H1 (cell line): ENCODE measurements at places on chromosomes 12 and 14. TPM values are rescaled to one million over a fixed set of nuclear protein-coding genes. Genes with fewer than 3 reads are reported as not detected.

The TCL1B gene
- 7.5 and 9.6 TPM in 2 replicates for total RNA-seq

The CIDEB gene
- not detected in 2 replicates for total RNA-seq

The KRT1 gene
- total RNA-seq: not detected in 2 replicates

The SMOC1 gene
- 1.6 and 2.4 TPM in 2 replicates for total RNA-seq

The TRHDE gene
- 5.0 and 5.5 TPM in 2 replicates for total RNA-seq

The PRIMA1 gene
- 3.9 and 4.5 TPM in 2 replicates for total RNA-seq

The CLEC2B gene
- total RNA-seq: not detected in 2 replicates

The KERA gene
- total RNA-seq: not detected in 2 replicates

DNA sequence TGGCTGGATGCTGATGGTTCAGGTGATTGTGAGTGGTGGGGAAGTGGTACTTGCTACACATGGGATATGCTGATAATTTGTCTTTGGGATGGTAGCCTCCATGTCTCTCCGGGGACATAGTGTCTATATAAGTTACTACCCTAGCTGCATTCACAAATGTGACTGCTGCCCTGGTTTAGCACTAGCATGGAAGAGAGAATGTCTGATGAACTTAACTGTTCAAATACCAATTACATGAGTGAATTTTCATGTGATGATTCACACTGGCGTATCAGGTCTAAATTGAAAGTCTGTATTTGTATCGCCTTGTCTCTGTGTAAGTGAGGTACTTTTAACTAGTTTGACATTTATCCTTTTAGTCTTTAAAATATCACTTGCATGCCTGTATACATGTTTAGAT lies 34.4 kb downstream of the ATF7IP start:
- no peak for DNase-seq

DNA sequence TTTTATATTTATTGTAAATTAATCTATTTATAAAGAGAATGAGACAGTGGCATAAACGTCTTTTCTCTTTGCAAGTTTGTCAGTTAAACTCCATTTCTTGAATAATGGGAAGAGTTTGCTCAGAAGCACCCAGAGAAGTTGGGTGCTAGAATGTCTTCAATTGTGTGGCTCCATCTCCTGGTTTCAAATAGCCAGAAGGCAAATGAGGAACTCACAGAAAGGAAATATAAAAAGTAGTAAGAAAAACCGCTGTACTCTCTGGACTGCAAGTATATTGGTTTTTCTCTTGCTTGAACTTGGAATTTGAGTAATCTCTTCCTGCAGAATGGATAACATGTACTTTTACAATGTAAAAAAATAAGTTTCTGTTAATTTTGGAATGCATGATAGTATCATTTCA lies 217.5 kb downstream of the DPY19L2 start:
- DNase-seq: no peak

- DNase-seq: peak; percentile 91
These were observed 114.3 kb downstream of the KSR2 start for GRCh38 chr12:117854339-117855012.

DNA sequence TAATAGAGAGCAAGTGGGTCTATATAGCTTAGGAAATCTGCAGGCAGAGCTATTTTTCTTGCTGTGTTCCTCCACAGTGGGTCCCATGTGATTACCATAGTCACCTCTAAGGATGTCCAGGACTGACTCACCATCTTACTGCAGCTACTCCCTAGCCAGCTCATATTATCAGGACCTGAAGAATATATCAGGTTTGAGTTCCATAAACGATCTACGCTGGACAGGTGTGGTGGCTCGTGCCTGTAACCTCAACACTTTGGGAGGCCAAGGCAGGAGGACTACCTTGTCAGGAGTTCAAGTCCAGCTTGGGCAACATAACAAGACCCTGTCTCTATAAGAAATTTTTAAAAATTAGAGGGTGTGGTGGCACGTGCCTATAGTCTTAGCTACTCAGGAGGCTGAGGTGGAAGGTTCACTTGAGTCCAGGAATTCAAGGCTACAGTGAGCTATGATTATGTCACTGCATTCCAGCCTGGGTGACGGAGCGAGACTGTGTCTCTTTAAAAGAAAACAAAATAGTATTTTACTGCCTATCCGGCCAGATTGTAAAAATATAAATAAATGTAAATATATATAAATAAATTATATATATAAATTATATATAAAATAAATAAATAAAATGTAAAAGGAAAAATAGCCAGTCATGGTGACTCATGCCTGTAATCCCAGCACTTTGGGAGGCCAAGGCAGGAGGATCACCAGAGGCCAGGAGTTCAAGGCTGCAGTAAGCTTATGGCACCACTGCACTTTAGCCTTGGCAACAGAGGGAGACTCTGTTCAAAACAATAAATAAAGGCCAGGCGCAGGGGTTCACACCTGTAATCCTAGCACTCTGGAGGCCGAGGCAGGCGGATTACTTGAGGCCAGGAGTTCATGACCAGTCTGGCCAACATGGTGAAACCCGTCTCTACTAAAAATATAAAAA lies 6.9 kb upstream of the SPRYD4 start:
- DNase-seq: no peak

DNA sequence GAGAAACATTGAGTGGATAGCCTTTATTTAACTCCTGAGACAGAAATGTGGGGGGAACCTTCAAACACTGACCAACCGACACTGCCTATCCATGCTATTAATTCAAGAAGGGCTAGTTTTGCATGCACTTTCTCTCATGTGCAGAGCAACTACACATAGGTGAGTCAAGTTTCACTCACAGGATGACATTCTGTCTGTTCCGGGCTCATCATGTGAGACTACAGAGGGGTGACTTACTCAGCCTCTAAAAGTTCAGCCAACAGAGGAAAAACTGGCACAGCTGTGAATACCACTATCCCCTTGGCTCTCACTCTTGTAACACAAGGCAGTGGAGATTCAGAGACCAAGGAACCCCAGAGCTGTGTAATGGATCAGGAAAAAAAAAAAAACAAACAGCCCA lies 13.3 kb downstream of the BEST3 start:
- no peak for DNase-seq

- DNase-seq: no peak
These were observed 194.5 kb downstream of the TSPAN9 start for GRCh38 chr12:3271639-3272038.

DNA sequence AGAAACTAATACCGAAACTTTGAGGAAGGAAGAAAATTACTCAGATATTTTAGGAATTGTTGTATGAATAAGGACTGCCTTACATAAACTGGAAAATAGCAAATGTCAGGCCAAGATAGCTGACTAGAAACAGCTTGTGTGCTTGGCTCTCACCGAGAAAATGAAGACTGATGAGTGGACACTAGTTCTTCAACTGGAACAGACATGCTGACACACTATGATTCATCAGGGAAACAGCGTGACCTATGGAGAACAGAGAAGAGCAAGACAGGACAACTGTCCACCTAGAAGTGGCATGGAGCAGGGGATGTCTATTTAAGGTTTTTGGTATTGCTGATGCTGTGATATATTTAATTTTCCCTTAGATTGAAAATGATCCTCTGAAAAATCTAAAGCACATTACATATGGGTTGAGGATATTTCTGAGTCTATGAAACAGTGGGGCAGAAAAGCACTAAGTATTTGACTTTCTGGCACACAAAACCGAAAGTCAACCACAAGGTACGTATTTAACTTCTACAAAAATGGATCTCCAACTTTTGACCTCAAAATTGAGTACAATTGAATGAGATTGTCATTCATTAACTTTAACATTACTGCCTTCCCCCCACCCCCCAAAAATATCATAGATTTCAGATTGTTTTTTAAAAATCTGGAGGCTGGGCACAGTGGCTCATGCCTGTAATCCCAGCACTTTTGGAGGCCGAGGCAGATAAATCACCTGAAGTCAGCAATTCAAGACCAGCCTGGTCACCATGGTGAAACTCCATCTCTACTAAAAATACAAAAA lies 863.2 kb downstream of the LRFN5 start:
- DNase-seq: no peak

DNA sequence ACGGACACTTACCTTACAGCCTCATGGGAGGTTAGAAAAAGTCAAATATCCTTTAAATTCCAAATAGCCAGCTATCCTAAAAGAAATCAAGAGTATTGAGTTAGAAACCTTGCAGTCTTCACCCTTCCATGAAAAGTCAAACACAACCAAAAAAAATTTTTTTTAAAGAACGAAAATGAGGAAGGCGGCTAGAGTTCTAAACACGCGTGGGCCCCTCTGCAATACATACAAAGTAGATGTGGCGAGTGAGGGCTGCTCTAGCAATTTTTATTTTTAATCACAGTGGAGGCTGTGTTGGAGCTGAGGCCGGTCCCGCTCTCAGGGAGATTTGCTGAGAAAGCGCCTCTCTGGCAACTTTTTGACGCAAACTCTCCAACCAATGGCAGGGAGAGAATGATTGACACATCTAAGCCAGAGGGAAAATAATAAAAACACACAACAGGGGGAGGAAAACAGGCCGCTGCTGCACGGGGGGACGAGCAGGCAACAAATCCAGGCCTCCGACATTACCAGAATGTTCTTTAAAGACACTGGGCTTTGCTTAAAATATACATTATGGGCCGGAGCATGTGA lies at the start of gene OTX2:
OTX2 (minus strand) TSS at position 333 of the 573 bp plus-strand sequence. CDS start 5,023 bp downstream, outside the sequence.
- DNase-seq: no peak

DNA sequence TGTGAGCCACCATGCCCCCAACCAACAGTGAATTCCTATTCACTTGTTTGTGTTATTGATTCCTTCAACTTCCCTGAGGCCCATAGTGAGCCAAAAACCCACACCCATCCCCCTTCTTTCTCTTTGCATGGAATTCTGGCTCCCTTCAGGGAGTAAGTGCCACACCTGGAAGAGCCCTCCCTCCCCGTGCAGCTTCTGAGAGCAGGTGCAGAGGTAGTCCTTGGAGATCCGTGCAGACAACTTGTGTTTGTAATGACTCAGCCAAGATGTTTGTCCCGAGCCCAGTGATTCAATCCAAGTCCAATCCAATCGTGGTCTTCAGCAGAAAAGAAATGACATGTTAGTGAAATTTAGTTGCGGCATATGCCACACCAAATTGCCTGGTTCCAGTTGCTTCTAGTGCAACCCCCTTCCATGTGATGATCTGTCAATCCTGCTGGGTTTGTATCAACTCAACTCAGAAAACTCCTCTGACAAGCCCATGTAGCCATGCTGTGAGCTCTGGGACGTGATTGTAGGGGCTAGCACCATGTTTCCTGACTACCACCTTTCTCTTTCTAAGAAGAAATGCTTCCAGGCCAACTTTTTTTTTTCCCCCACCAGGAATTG lies 27.5 kb downstream of the GPRC5A start:
- no peak for DNase-seq

DNA sequence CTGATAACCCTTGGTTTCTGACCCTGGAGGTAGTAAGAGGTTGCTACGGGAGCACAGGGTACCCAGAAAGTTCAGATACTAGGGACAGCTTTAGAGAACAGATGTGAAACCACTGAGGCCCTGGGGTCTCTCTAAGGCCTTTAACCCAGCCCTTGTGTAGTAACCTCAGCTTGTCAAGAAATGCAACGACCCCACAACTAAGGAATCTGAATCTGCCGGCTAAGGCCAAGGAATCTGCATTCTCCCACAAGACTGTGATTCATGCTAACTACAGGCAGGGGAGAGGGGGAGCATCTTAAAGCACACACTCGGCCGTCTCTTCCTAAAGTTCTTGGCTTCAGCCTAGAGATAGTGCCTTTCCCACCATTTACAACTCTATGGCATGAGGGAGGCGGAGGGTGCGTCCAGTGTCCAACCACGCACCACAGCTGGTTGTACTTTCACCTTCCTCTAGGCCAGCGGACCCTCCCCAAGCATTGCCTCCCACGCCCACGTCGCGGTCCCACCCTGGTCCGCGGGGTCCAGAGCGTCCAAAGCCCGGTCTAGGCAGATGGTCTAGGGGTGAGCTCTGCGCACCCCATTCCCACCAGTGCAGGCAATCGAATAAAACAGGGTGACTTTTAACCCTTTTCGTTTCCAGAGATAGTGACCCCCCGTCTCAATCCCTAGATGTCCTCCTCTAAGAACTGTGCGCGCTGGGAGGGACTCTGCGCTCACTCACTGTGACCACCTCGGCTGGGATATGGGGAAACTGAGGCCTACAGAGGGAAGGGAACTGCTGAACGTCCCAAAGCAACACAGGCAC lies 735 bp upstream of the VASH1 start:
- no peak for DNase-seq

DNA sequence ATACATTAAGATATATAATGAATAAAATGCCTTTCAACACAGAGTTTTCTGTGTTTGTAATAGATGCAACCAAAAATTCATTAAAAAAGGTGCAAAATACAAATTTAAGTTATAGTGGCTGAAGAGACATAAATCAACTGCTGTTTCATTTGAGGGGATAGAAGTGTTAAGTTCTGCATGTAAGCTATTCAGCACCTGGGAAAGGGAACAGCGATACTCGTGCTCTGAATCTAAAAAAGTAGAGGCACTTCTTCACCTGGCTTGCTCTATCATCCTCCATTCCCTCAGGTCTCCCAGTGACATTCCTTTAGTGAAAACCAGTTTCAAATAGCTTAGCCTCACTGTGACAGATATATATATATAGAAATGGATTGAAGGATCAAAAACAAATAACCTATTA lies 222.6 kb downstream of the ACSS3 start:
- no peak for DNase-seq

- no peak for DNase-seq
These were observed 109.2 kb upstream of the FUT8 start for GRCh38 chr14:65303190-65303898.

DNA sequence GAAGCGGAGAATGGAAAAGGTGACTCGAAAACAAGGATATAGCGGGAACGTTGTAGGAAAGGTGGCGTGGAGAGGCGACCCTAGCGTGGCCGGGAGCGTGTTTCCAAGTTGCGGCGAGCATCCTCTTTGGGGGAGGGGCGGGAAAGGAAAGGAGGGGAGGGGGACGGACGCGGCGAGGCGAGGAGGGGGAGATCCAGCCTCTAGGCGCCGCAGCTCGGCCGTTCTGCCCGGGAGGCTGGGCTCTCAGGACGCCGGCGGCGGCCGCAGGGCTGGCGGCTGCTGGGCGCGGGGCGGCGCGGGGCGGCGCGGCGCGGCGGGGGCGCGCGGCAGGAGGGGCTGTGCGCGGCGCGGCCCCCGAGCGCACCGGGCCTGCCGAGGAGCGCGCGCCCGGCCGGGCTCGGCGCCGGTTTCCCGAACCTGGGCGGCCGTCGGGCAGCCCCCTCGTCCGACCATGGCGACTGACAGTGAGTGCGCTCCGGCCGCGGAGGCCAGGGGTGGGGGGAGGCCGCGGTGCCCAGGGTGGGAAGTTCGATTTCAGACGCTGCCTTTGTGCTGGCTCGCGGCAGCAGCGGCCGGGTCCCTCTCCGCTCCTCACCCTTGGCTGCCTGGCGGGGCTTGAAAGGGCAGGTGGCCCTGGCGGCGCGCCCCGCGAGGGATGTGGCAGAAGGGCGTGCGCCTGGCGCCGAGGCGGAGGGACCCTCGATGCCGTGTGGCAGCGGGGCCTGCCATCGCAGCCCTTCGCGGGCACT lies 50.3 kb downstream of the SNAPC1 start:
- DNase-seq: no peak

GRCh38 chr12:101325590-101325989 lies 45.7 kb downstream of the UTP20 start:
- DNase-seq: no peak

DNA sequence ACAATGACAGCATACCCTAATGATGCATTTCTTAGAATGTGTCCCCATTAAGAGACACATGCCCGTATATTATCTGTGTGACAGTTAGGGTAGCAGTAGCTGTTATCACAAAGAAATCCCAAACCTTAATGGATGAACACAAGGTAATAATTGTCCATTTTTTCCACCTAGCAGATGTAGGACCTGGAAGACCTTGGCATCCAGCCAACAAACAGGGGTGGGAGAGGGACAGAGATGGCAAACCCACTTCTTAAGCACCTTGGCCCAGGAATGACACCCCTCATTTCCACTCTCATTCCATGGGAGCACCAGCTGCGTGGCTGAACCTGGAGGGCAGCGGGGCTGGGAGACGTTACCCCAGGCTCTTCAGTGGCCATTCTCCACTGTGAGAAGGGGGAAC lies 679.0 kb downstream of the AACS start:
- DNase-seq: no peak

GRCh38 chr14:64391113-64391725 lies 3.1 kb downstream of the MTHFD1 start:
- peak; percentile 81 for DNase-seq
